ENCODE measurements at places on chromosomes 7 and 10.

- DNase-seq = no peak
These were observed 163.8 kb downstream of the SVIL start for GRCh38 chr10:29470843-29471543.

- no peak for DNase-seq
These were observed 221.1 kb downstream of the KCNMA1 start for GRCh38 chr10:77416311-77417135.

- DNase-seq = no peak
These were observed 14.4 kb downstream of the DENND2A start for GRCh38 chr7:140625908-140626868.

- DNase-seq = no peak
These were observed 80.0 kb downstream of the AKAP9 start for GRCh38 chr7:92020636-92021035.

DNA sequence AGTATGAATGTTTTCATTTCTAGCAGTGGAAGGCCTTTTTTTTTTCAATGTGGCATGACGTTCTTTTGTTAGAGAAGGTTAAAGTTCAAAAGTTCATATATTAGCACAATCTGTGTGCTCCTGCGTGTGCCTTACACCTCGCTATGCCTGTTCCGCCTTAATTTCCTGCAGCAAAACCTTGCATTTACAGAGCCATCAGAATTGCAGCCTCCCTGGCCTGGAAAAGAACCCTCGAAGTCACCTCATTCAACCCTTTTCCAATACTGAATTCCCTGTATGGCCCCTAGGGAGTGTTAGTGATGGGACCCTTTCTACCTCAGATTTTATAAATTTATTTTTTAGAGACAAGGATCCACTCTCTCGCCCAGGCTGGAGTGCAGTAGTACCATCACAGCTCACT is 103.5 kb upstream of the ZNF438 start:
- DNase-seq = no peak

- no peak for DNase-seq
These were observed 26.1 kb upstream of the GRID1 start for GRCh38 chr10:86392723-86393094.

DNA sequence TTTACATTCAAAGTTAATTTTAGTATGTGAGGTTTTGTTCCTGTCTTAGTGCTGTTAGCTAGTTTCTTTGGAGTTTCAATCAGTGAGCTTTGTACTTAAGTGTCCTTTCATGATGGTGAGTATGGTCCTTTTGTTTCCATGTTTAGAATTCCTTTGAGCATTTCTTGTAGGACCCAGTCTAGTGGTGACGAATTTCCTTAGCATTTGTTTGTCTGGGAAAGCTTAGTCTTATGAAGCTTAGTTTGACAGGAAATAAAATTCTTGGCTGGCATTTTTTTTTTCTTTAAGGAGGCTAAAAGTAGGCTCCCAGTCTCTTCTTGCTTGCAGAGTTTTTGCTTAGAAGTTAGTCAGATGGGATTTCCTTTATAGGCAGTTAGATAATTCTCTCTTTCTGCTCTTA is 209.2 kb upstream of the SEMA3C start:
- DNase-seq = no peak

Measured in stimulated activated naive CD4-positive, alpha-beta T cell treated with Interleukin-2 at 50 U/mL for 16 hours (primary cell).